ENCODE measurements at places on chromosomes 1 and 21.

GRCh38 chr1:231062500-231063270, 22.6 kb upstream of the FAM89A start:
- no peak for DNase-seq

- DNase-seq, result no peak
Measured at GRCh38 chr1:119587341-119587740, 60.7 kb downstream of the ZNF697 start.

- DNase-seq, result no peak
Measured at GRCh38 chr21:32360401-32360975, 32.3 kb downstream of the URB1 start.

GRCh38 chr1:177983482-177984135, 13.8 kb upstream of the SEC16B start:
- DNase-seq, result no peak

GRCh38 chr1:199356561-199356960, 670.9 kb upstream of the NR5A2 start:
- DNase-seq, result no peak

DNA sequence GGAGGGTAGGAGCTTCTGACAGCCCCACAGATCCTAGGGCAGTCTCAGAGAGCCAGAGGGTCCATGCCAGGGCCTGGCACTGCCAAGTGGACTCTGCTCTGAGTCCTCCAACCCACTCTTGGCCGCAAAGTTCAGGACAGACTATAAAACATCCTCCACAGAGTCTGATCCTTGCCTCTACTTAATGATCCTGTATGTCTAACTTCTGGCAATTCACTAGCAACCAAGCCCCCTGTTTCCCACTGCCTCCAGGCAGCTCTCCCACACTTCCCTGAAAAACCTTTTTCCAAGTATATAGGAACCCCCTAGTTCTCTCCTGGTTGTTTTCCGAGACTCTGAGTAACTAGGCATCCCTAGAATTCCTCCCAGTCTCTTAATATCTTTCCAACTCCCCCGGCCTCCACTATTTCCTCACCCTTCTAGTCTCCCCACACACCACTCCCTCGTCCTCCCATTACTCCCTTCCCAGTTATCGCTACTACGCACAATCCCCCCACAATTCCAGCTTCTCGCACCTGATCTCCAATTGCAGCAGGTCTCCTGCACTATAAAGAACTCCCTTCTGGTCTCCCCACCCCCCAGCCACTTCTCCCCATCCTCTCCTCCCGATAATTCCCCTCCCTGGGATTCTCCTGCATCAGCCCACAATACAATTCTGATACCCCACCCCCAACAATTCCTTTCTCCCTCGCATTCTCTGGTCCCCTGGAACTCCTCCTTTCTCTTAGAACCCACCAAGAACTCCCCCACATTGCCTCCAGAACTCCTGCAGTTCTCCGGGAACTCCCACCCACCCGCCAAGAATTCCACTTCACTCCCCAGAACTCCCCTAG, 574 bp downstream of the IGSF9 start:
- no peak for DNase-seq

DNA sequence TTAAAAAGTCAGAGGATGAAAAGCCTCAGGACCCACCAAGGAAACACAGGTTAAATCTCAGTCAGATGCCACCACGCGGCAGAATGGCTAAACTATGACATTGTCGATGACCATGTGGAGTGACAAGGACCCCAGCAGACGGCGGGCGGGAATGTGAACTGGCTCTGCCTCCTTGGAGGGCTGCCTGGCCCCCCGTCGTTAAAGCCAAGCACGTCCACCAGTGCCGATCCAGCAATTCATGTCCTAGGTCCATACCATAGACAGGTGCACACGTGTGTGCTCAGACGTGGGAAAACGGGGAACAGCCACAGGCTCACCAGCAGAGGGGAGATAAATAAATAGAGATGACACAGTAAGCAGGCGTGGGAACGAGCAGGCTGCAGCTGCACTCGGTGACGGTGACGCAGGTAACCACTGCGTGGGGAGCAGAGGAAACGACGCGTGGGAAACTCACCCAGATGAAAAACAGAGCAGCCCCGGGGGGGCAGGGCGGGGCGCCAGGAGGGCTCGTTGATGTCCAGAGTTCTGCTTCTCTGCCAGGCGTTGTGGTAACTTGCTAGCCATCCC, 28.3 kb upstream of the PCBP3 start:
- peak; percentile 73 for DNase-seq

DNA sequence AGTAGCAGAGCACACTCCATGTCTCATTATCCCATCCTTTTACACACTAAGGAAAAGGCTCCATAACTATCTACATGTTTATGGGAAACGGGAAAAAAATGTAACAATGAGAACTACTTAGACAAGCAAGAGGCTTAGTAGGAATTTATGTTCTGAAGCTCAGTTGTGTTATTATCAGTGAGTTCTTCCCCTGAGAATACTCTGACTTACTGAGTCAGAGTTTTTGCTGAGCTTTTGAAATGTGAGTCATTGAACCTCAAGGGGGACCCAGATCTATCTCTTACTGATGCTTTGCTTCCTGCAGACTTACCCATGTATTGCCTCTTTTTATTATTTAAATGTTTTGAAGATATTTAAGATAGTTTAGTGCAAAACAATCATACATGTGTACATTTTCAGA, 20.1 kb downstream of the CFHR5 start:
- DNase-seq, result no peak

GRCh38 chr1:239527051-239527693, 140.8 kb downstream of the CHRM3 start:
- DNase-seq, result no peak

DNA sequence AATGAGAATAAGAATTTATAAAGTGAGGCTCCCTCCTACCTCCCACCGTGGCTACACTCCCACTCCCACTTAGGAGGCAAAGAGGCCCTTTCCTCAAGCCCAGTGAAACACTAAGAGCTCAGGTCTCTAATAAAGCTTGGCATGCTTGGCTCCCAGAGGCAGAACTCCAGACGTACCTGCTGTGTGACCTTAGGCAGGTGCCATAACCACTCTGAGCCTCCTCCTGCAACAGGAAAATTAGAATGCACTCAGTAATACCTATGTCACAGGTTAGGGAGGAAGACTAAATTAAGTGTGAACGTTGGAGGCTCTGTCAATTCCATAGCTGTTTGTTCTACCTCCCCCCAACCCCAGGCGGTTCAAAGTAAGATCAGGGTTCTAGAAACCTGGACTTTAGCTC, 16.5 kb upstream of the SLC26A9 start:
- no peak for DNase-seq

DNA sequence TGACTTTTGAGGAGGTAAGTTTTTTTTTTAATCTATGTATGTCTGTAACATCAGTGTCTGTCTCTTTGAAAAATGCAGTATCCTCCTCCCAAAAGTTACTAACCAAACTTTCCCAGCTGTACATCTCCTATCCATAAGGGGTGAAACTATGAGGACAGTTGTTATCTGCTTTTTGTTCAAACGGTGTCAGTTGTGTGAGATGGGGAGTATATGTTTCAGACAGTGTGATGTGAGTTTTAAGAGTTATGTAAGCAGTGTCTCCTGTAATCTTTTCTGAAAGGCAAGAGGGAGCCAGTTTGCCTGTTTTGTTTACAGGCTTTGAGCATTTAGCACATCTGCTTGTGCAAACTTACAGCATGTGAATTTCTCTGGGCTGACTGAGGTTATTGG, 34.8 kb upstream of the CACYBP start:
- DNase-seq, result no peak

GRCh38 chr21:39660191-39660980, 47.6 kb downstream of the B3GALT5 start:
- DNase-seq, result no peak

DNA sequence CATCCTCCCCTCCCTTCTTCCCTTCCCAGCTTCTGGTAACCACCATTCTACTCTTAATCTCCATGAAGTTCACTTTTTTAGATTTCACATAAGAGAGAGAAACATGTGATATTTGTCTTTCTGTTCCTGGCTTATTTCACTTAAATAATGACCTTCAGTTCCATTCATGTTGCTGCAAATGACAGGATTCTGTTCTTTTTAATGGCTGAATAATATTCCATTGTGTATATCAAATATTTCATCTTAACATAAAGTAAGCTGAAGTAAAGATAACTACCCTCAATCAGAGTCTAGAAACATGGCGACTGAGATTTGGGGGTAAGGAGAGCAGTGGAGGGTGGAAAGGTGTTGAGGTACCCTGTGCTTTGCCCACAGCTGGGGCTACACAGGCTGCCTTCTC, 68.9 kb downstream of the RHOU start:
- DNase-seq, result no peak

- no peak for DNase-seq
Measured at GRCh38 chr1:37362594-37363385, 111.6 kb upstream of the ZC3H12A start.

DNA sequence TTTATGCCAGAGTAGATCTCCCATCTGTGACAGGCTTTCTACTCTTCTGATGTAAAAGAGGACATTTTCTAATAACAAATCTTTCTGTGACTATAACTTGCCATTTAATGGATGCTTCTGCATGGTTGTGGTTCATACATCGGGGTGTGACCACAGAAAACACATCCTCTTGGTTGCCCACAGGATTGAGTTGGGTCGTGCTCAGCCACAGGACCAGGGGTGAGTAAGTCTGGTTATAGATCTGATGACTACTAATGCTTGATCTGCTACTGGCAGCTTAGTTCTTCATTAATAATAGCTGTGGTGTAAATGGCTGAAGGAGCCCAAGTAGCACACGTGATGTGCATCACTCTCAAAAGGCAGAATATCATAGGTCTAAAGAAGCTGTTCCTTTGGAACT, 328.2 kb downstream of the RWDD3 start:
- no peak for DNase-seq

- DNase-seq, result no peak
Measured at GRCh38 chr1:26704629-26705028, 8.8 kb downstream of the ARID1A start.

DNA sequence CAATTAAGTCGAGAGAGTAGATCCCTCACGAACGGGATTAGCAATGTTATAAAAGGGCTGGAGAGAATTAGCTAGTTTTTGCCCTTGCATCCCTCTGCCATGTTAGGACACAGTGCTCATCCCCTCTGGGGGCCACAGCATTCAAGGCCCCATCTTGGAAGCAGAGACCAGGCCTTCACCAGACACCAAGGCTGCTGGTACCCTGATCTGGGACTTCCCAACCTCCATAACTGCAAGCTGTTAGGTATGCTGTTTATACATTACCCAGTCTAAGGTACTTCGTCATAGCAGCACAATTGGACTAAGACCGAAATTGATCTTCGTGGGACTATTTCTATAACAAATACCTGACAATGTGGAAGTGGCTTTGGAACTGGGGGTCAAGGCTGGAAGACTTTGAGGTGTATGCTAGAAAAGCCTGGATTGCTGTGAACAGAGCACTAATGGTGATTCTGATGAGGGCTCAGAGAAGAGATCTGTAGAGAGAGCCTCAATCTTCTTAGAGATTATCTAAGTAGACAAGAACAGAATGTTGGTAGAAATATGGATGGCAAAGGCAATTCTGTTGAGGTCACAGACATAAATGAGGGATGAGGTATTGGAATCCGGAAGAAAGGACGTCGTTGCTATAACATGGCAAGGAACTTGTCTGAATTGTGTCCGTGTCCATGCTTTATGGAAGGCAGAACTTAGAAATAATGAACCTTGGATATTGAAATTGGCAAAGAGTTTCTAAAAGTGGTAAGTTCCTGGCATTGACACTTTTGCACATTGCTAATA, 83.8 kb upstream of the KIF26B start:
- DNase-seq, result no peak

GRCh38 chr1:228092342-228093049, 10.0 kb downstream of the ARF1 start:
- DNase-seq, result no peak

DNA sequence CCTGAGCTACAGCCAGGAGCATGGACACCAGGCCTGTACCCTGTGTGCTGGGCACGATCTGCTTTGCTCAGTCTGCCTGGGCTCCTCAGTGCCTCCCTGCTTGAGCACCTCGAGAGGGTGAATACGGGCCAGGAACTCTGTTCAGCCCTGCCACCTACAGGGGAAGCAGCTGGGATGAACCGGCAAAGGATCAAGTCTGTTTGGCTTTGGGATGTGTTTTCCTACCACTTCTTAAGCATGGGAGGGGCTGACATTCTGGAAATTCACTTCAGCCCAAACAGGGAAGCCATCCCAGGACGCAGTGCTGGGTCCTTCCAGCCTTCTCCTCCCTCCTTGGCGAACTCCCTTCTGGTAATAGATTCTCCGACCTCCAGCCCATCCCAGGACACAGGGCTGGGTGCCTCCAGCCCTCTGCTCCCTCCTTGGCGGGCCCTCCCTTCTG, 55.8 kb upstream of the SELENON start:
- no peak for DNase-seq

- no peak for DNase-seq
Measured at GRCh38 chr1:232287676-232288569, 342.0 kb downstream of the SIPA1L2 start.

DNA sequence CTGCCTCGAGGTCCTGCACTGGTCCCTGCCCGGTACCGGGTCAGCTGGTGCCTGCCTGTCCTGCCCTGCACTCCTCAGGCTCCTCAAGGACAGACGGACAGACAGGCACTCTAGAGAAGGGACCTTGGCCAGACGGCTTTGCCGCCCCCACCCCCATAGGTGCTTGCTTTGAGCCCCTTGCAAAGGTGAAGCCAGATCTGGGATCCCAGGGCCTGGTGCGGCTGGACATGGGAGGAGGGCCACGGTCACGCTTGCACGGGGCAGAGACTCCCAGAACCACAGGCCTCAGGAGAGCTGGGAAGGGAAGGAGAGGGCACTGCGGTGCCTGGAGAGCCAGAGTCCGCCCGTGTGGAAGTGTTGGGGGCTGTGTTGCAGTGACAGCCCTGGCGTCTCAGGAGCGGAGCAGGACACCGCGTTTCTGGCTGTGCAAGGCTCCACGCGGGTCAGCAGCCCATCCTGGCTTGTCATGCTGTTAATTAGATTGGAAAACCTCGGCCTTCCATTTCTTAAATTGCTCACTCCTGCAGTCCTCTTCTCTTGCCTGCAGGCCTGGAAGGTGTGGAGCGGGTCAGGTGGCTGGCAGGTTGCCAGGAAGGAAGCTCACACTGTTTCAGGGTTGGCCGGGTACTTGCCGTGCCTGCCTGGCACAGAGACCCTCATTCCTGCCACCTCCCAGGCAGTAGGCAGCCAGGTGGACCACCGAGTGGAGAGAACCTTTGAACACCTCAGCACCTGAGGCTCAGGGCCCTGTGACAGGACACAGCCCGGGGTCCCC, 16.3 kb downstream of the COL18A1 start:
- no peak for DNase-seq

DNA sequence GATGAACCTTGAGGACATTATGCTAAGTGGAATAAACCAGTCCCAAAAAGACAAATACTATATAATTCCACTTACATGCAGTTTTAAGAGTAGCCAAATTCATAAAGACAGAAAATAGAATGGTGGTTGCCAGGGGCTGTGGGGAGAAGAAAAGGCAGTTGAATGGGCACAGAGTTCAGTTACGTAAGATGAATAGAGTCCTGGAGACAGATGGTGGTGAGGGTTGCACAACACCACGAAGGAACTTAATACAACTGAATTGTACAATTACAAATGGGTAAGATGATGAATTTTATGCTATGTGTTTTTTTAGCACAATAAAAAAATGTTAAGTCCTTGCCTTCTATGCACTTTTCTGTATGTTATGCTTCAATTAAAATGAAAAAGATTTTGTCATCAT, 66.6 kb downstream of the CD34 start:
- no peak for DNase-seq
